ENCODE measurements at places on chromosomes 5 and 9.

DNA sequence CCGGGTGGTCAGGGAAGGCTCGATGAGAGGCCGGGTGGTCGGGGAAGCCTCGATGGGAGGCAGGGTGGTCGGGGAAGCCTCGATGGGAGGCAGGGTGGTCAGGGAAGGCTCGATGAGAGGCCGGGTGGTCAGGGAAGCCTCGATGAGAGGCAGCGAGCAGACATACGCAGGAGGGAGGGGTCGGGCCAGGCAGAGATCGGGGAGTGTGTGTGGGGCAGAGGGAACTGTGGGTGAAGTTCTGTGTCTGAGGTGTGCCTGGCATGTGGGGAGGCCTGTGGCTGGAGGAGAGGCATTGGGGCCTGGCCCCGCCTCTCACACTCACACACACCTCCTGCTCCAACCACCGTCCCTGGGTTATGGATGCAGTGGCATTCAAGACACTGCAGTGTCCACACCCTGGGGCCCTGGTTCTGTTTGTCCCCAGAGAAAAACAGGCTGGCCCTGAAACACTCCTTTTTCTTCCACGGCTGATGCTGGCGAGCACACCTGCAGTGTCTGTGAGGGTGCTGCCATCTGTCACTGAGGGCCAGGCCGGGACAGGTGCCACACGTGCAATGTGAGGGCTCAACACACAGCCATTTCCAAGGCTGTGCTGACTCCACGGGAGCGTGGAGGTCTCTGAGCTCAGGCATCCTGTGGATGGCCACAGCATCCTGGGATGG lies 6.5 kb upstream of the PLEKHG4B start:
- DNase-seq: no peak

- no peak for DNase-seq
Observed at GRCh38 chr5:79486116-79486515, 27.8 kb downstream of the HOMER1 start.

GRCh38 chr9:8733131-8733954 lies 933.8 kb upstream of the DMAC1 start:
- no peak for DNase-seq

DNA sequence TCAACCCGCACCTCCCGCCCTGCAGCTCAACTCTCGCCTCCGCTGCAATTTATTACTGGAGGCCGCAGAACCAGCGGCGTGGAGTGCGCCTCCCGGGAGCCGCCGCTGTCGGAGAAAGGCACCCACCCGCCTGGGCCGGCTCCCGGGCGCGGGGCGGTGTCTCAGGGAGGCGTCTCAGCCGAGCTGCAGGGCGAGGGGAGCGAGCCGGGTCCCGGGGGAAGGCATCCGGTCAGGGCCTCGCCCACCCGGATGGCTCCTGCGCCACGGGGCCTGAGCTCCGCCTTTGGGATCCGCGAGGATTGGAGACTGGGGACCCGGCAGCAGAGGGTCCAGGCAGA lies 32.9 kb downstream of the TSPAN17 start:
- no peak for DNase-seq
